CD4-positive, alpha-beta T cell treated with Interleukin-17A for 4 hours (primary cell): ENCODE measurements at places on chromosomes 7 and 10.

GRCh38 chr7:137282043-137282442 is 61.5 kb downstream of the PTN start:
- DNase-seq: no peak

GRCh38 chr7:90982228-90982627 is 282.0 kb upstream of the FZD1 start:
- no peak for DNase-seq

DNA sequence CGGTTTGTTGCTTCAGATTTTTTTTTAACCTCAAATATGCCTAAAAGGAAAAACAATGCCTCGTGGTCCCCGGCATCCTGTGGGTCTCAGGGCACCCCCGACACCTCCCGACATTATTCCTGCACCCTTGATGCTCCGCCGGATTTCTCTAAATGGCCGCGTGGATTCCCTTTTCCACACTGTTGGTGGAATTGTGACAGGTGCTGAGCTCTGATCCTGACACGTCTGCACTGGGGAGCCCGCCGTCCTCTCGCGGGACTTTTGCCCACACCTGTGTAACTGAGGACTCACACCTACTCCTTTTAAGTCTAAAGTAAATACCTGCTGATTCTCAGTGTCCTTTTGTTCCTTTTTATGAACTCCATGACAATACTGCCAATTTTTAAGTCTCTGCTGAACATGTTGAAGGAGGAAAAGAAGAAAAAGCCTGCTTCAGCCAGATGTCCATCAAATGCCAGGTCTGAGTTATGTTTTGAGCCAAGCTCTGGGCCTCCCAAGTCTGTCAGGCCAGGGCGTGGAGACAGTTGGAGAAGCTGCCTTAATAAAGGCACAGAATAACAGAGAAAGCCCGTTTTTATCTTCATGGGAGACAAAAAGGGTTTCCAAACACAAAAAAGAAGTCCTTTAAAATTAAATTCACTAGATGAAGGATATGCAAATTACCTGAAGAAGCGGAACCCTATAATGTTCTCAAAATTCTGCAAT is 568.2 kb downstream of the DNAJB6 start:
- no peak for DNase-seq

DNA sequence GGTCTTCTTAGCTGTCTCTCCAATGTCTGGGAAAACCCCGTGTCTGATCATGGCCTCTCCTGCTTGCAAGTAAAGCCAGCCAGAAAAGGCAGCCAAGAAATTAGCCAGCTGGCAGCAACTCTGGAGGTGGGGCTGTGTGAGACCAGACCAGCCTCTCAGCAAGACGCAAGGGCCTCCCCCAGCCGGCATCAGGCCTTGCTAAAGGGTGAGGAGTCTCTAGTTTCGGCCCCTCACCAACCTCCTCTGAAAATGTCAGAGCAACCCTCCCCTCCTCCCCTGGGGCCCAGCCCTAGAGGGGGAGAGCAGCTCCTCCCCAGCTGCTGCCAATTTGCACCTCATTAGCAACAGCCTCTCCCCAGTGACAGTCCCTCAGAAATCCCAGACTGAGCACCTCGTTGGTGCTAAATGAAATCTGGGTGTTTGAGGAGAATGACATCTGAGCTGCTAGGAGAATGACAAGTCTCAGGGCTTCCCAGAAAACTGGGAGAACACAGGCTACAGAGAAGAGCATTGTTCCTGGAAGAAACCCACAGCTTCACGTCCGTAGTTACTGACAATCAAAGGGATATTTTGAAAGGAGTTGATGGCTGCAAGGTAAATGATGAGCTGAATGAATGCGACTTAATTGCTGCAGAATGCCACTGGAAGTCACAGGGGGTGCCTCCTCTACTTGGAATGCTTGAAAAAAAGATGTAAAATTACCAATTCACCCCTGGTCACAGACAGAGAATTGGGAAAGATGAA is 25.9 kb downstream of the DGKI start:
- no peak for DNase-seq

- peak; percentile 63 for DNase-seq
Observed at GRCh38 chr7:25069900-25070443, 55.1 kb downstream of the CYCS start.

DNA sequence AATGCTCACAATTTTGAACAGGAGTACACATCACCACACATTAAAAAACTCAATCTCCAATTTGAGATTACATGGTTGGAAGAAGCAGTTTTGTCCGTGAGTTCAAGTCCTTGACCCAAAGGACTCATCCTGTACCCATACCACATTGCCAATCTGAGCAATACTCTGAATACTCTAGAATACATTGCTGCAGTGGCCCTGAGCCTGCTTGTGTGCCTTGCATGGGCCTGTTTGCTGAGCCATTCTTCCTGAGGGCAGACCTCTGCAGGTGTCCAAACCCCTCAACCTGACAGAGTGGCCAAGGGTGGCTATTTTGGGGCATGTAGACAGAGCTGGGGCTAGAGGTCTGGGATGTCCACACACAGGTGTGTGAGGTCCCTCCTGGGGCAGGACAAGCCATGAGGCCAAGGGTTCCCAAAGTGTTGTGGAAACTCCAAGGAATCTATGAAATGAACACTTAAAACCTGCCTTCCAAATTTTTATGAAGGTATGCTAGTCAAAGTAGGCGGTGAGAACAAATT is 15.5 kb downstream of the AGMO start:
- DNase-seq: no peak

GRCh38 chr10:31520986-31521831 is 202.2 kb downstream of the ZEB1 start:
- DNase-seq: no peak

GRCh38 chr7:20745702-20746101 is 41.0 kb downstream of the SP8 start:
- DNase-seq: no peak

DNA sequence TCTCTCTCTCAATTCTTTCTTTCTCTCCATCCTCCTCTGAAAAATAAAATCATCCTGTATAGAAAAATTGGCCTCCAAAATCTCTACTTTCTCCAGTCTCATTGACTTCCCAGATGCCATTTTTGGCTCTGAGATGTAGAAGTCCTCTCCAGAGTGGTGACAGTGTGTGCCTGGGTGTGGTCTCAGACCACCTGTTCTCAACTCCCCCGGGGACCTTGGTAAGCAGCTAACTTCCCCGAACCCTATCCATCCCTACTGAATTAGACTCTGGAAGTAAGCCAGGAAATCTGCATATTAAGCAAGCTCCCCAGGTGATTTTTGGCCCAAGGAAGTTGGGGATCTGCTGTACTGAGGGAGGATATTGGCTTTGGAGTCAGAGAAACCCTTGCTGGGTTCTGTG is 120.5 kb downstream of the WDR11 start:
- no peak for DNase-seq

DNA sequence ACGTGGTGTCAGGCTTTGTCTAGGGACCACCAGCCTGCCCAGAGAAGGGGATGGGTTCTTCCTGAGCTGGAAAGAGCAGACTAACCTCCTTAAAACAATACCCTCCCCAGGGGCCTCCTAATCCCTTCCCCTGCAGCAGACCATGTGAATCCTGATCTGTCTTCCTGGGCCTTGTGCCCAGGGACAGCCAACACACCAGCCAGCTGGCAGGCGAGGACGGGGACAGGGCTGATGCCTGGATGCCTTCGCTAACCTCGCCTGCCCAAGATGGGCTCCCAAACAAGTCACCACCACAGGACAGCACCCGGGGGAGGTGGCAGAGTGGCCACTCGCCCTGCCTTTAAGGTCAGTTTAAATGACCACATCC is 17.6 kb downstream of the PODXL start:
- DNase-seq: no peak

DNA sequence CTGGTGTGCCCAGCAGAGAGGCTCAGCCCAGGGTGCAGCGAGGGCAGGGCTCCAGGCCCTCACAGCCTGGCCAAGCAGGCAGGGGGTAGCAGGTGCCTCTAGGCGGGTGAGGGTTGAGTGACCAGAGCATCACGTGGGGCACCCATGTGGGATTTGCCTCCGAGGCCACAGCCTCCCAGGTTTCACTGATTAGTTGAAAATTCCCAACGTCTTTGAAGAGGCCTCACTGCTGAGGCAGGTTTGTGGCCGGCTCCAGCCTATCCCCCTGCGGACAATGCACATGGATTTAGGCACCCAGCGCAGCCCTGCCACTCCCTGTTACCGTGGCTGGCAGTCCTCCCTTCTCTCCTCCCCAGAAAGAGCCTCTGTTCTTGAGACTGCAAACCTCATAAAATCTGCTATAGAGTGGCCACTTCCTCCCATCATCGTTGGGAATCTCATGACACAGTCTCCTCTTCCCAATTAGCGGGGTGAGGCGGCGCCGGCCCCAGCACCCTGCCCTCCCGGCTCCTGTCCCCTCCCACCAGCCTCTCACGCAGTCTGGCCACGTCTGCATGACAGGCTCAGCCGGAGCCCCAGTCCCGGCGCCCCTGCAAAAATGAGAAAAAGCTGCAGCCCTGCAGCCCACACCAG is 10.8 kb downstream of the MYL10 start:
- no peak for DNase-seq

DNA sequence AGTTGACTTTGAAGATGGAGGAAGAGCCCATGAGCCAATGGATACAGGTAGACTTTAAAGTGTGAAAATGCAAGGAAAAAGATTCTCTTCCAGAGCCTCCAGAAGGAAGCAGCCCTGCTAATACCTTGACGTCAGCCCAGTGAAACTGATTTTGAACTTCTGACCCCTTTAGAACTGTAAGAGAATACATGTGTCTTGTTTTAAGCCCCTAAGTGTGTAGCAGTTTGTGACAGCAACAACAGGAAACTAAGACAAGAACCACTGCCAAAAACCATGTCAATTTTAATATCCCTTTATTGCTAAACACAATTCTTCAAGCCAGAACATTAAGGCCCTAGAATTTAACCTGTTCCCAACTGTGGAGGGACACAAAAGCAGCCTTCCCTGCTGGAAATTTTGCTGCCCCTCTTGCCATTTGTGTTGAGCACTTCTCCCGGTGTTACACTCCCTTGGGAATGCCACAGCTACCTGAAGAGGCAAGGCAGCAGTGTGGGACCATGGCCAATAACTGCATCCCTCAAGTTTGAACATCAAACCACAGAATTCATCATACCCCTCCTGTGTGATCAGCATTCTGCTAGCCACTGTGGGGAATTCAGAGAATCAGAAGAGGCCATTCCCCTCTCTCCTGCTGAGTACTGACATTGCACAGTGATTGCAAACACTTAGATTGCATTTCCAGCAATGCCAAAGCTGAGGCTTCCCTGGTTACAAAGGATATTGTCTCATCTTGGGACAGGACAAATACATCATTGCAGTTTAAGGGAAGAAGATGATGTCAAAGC is 12.3 kb upstream of the CCDC172 start:
- no peak for DNase-seq

DNA sequence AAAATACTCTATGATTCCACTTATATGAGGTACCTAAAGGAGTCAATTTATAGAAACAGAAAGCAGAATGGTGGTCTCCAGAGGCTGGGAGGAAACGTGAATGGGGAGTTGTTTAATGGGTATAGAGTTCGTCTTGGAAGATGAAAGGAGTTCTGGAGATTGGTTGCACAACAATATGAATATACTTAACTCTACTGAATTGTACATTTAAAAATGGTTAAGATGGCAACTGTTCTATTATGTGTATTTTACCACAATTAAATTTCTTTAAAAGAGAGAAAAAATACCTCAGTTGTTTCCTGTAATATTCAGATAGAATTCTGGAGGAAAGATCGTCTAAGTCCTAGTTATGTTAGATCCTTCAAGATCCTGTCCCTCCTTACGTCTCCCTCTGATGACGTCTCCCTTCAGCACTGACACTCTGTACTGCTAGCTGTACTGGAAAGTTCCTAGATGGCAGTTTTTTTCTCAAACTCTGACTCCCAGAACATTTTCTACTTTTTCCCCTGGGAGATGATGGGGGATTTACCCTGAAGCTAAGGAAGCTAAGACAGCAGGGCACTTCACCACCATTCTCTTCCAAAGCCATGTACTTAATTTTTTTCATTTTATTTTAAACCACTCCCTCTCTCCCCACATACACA is 53.2 kb upstream of the CAV2 start:
- no peak for DNase-seq

GRCh38 chr7:47405286-47405904 is 176.5 kb downstream of the TNS3 start:
- no peak for DNase-seq

DNA sequence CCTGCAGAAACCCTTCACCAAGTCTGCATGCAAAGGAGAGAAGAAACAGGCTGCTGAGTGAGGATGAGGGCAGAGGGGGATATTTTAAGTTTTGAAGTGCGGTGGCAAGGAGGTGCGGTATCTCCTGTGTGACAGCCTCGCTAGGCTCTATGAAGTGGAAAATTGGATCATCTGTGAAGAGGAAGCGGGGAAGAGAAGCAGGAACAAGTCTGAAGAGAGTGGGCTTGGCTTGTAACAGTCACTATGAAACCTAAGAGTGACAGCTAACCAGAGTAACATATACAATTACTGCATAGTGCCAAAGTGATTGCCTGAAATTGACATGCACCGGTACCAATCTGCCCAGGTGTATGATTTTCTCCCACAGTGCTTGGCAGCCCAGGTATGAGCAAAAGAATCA is 287.5 kb upstream of the KLF14 start:
- DNase-seq: no peak

DNA sequence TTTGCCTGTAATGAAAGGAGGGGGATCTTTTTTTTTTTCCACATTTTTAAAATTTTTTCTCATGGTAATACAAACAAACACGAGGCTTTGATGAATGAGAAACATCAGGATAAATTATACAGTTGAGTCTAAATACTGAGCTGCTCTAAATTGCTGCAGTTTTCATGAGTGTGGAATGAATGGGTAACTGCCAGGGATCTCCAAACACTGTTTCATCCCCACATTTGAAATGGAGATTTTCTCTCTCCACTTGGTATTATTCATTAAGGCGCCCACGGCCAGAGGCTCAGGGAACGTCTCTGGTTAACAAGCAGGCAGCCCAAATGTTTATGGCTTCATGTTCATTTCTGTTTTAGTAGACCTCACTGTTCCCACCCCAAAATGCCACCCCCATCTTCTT is 717.1 kb downstream of the GRID1 start:
- no peak for DNase-seq

GRCh38 chr10:101614663-101615524 is 26.8 kb downstream of the DPCD start:
- DNase-seq: no peak

DNA sequence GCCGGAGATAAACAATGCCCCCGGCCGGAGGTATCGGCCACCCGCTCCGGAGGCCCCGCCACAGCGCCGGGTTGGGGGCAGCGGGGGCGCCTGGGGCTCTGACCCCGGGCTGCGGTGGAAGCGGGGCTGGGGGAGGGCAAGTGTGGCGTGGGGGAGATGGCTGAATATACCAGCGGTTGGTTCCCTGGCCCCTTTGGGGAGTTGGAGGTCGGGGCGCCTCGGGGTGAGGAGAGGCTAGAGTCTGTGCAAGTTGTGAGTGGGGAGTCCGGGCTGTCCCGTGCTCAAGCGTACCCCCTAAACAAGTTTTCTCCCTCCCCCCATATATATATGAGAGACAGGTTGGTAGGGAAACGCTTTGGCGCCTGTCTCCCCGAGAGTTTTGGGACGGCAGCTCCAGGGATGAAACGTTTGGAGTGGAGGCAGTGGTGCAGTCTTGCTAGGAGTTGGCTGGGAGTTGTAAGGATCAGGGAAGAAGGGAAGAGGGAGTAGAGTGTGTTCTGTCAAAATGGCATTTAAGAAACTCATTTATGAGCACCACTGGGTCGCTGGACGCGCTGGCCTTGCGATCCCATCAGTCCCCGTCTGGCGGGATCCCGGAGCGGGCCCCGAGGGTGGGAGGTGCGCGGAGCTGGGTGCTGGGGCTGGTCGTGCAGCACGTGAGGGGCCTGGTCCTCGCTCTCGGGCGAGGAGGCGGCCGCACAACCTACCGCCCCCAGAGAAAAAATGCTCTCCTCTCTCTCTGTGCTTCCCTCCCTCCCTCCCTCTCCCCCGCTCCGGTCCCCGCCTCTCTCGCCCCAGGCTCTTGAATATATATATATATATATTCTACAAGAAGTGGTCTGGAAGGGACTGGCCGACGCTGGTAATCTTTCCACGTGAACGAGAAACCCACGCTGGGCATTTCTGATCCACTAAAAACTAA is 1.1 kb downstream of the TET1 start:
- no peak for DNase-seq
